Stimulated activated CD8-positive, alpha-beta memory T cell treated with anti-CD3 and anti-CD28 coated beads, Interleukin-15, amount 100 ng/mL, for 1 hour (primary cell): ENCODE measurements at places on chromosomes 13 and 19.

GRCh38 chr13:113963376-113963775, 10.5 kb downstream of the C13orf46 start:
- no peak for DNase-seq

GRCh38 chr13:103255587-103256301, 189.5 kb upstream of the SLC10A2 start:
- DNase-seq, result no peak

DNA sequence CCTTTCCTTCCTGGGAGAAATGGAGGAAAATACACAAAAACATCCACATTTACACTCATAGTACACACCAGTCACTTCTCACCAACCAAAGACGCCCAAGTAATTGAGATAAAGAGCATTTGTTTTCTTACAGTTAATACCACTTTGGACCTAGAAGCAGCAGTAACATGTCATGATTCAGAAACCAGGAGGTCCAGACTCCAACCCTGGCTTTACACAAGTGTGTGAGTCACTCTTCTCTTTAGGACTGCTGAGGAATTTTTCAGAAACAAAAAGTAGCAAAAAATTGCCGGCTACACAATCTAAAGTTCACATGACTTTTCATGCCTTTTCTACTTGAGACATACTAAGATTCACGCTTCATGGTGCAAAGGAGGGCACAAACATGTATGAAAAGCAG, 42.1 kb downstream of the TUBGCP3 start:
- DNase-seq, result no peak

- DNase-seq, result no peak
These were observed 1.3 kb downstream of the LRG1 start for GRCh38 chr19:4538601-4538954.

GRCh38 chr13:111904701-111905608, 162.0 kb upstream of the SOX1 start:
- no peak for DNase-seq

GRCh38 chr19:13241231-13242104, 91.3 kb downstream of the IER2 start:
- no peak for DNase-seq

DNA sequence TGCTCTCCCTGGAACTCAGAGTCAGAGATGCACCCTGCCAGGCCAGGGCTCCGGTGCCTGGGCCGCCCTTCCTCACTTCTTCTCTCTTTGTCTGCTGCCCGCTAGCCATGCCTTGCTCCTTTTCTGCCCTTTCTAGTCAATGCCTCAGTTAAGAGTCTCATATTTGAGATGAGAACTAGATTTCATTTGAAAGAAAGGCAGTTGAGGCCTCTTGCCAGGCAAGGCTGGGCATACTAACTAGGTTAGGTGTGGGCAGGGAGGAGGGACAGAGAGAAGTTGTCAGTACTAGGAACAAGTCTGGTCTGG, 341.6 kb downstream of the DNAJC15 start:
- no peak for DNase-seq

- DNase-seq, result no peak
These were observed at the start of gene IGLON5 for GRCh38 chr19:51311351-51312257. TSS of gene IGLON5 (plus strand) at chr19:51311644. CDS start at chr19:51311848, 204 bp downstream.

GRCh38 chr19:50344661-50345318, 15.6 kb upstream of the KCNC3 start:
- no peak for DNase-seq

DNA sequence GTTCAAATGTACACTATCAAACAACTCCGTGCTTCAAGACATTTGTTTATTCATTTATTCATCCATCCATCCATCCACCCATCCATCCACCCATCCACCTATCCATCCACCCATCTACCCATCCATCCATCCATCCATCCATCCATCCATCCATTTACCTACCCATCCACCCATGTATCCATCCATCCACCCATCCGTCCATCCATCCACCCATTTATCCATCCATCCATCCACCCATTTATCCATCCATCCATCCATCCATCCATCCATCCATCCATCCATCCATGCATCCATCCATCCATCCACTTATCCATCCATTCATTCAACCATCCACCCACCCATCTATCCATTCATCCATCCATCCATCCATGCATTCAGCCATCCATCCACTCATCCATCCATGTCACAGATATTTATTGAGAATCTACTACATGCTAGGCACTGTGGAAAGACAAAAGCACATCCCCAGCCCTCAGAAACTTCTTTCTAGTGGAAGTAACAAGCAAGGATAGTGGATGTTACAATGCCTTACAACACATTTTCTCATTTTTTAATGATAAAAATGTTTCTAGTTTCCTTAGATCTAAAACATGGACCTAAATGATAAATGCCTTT, 237.6 kb downstream of the ZNF536 start:
- DNase-seq, result no peak

GRCh38 chr13:43694146-43694664, 92.6 kb downstream of the ENOX1 start:
- DNase-seq, result no peak

GRCh38 chr13:46593398-46593797, 40.4 kb downstream of the LRCH1 start:
- no peak for DNase-seq

DNA sequence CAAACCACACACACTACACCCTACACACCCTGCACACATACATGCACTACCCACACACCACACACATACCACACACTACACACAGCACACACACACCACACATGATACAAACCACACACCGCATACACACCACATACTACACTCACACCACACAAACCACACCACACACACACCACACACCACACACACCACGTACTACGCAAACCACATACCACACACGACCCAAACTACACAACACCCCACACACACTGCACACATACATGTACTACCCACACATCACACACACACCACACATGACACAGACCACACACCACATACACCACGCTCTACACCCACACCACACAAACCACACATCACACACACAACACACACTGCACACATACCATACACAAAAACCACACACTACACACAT, 6.6 kb downstream of the MAG start:
- DNase-seq, result no peak

DNA sequence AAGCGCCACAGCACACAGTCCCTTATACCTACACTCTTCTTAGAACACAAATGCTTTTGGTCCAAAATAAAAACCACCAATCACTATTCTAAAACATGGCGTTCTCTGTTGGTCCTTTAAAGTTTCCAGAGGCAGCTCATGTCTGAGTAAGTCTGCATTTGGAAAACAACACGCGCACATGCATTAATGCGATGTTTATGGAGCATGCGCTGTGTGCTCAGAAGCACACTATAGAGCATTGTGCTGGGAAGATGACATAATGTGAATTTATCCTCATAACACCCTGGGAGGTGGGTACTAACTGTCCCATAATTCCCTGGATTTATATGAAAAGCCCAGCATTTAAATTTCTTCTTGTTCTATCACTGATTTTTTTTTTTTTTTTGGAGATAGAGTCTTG, 10.7 kb downstream of the ZNF682 start:
- DNase-seq, result no peak

DNA sequence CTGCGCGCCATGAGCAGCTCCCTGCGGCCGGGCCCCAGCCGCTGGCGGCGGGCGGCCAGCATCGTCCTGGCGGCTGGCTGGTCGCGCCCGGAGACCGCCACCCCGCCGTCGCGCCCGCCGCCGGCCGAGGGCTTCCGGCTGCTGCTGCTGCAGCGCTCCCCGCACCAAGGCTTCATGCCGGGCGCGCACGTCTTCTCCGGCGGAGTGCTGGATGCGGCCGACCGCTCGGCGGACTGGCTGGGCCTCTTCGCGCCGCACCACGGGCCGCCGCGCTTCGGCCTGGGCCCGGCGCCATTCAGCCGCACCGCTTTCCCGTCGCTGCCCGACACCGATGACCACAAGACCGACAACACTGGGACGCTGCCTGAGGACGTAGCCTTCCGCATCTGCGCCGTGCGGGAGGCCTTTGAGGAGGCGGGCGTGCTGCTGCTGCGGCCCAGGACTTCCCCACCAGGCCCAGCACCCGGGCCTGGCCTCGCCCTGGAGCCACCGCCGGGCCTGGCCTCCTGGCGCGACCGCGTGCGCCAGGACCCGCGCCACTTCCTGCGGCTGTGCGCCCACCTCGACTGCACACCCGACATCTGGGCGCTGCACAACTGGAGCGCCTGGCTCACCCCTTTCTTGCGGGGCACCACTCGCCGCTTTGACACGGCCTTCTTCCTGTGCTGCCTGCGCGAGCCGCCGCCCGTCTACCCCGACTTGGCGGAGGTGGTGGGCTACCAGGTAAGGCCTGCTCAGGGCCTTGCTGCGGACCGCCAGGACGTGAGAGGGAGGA, 518 bp downstream of the NUDT19 start:
- DNase-seq, result no peak

- no peak for DNase-seq
These were observed 5.3 kb downstream of the TMPRSS9 start for GRCh38 chr19:2365201-2365970.

DNA sequence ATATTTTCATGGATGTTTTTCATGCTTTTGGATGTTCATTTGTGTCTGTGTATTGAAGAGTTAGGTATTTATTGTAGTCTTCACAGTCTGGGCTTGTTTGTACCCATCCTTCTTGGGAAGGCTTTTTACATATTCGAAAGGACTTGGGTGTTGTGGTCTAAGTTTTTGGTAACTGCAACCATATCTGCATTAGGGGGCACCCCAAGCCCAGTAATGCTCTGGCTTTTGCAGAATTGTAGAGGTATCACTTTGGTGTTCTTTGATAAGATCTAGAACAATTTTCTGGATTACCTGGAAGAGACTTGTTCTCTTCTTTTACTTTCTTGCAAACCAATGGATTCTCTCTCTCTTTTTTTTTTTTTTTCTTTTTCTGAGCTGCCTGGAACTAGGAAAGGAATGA, 581.3 kb downstream of the DACH1 start:
- no peak for DNase-seq

GRCh38 chr19:8512115-8512967, 1.6 kb downstream of the ZNF414 start:
- no peak for DNase-seq

GRCh38 chr13:38863536-38863935, 127.1 kb downstream of the STOML3 start:
- DNase-seq, result no peak

DNA sequence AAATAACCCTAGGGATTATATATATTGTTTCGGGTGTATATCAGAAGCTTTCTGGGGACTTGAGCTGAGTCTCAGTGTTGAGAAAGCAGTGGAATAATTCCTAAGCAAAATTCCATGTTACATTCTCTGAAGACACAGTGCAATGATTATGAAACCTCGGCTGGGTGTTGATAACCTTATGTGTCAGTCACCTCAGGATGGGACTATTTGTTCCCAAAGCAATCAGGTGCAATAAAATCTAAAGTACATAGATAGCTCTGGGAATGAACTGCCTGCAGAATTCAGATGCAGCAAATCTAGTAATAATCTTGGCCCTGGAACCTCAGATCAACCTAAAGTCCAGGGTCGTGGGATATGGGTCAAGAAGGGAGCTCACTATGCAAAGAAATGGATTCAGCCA, 53.0 kb downstream of the EDNRB start:
- no peak for DNase-seq

DNA sequence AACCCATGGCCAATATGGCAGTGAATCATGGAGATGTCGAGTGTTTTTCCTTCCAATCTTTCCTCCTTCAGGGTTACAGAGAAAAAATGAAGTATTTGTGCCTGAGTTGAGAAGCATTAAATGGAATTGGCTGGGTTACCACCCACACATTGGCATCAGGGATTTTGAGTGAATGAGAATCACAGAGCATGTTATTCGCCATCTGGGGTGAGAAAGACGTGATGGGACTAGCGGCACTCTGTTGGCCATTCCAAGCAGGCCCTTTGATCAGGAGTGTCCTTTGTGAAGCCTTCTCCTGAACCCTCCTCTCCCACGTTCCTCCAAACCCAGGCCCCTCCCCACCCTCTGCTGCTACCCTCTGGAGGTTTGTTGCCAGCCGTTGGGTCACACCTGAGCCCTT, 84.2 kb upstream of the PCDH8 start:
- DNase-seq, result no peak

DNA sequence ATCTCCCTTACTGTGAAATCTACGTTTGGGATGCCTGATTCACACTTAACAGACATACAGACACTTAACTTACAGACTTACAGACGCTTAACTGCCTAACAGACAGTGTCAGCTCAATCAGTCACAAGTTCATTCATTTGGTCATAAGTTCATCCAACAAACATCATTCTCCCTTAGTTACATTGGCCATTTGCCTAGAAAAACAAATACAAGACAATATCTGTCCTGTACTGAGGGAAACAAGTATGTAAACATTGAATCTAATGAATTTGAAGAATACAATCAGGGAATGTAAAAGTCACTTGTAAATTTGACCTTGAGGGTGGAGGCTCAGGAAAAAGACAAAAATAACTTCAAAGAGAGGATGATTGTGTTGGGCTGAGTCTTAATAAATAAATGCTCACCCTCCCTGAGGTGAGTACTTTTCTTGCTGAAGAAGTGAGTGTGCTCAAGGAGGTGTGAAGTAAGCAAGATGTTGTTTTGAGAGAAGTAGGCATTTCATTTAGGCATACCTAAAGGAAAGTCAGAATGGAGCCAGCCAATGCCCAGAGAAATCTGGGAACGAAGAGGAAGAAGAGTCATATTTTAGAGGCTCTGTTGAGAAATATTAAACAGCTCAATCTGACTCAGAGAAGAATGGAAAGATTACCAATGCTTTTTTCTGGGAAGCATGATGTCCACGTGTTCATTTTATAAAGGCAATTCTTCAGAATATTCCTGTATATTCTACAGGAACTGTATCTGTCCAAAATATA, 958.4 kb upstream of the SLC10A2 start:
- no peak for DNase-seq

DNA sequence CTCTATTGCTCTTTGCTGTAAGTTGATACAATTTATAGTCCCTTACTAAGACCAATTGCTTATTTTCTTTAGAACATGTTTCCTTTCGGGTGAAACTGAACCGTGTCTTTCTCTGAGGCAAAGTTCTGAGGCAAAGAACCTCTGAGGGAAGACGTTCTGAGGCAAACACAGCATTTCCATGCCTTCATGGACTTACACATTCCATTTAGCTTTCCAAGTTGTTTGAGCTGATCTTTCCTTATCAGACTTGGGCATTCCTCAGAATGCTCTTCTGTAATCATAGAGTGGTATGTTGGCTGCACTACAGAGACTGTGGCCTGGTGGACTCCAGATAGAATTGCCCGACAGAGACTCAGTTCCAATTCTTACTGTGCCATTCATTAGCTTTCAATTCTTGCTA, 579.1 kb downstream of the KCTD12 start:
- no peak for DNase-seq

DNA sequence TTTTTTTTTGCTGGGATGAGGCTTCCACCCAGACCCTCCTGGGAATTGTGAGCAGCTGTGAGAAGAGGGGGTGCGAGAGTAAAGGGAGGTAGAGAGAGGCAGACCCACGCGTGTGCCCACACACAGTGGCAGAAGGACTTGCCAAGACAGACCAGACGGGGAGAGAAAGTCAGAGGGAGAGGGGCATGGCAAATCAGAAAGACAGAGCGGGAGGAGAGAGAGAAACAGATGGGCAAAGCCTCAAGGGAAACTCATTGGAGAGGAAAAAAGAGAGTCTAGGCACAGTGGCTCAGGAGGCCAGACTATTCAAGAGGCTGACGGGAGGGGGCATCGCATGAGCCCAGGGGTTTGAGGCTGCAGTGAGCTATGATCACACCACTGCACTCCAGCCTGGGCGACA, 17.0 kb downstream of the CATSPERG start:
- DNase-seq, result no peak

- DNase-seq, result no peak
These were observed 24.6 kb upstream of the ZNF431 start for GRCh38 chr19:21117041-21117907.

- no peak for DNase-seq
These were observed 18.5 kb downstream of the RFX2 start for GRCh38 chr19:6091771-6092291.

- no peak for DNase-seq
These were observed 102.7 kb downstream of the SIPA1L3 start for GRCh38 chr19:38009650-38010242.

GRCh38 chr13:40470660-40471059, 195.8 kb downstream of the FOXO1 start:
- no peak for DNase-seq
